ENCODE measurements at places on chromosomes 12 and 14.

DNA sequence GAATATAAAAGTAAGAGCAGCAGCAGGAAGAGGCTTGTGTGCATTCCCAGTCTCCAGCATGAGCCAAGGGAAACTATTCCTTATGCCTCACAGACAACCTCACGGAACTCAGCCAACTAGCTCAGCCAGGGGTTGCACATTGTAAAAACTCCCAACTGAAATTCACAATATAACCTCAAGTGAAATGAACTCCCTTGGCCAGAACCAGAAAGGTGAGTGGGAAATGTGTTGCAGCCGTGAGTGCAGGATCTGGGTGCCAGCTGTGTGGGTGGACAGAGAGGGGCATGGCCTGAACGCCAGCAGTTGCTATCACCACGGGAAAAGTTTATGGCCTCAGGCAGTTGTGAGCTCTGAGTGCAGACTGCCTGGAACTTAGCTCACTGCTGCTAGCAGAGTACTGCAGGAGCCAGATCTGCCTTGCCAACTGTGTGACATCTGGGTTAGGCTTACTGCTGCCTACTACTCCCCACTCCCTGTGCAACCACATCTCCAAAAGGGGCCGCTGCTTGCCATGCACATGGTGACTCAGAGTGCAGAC, 2.3 kb upstream of the CLEC1A start:
- peak; percentile 36 for DNase-seq

- DNase-seq = no peak
Observed at GRCh38 chr14:84792722-84793410, 737.1 kb upstream of the FLRT2 start.

- DNase-seq = no peak
Observed at GRCh38 chr12:6947615-6948014, 3.5 kb upstream of the PTPN6 start.

DNA sequence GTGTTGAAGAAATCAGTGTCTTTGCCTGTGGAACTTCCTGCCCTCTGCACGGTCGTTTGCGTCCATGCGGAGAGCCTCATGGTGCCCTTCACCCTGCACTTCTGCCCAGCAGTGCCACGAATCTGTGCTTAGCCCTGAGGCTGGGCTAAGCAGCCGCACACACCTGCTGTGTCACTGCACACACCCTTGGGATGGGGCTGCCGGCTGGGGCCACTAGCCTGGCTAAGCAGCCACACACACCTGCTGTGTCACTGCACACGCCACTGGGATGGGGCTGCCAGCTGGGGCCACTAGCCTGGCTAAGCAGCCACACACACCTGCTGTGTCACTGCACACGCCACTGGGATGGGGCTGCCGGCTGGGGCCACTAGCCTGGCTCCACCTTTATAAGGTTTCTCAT, 188.5 kb downstream of the KIF26A start:
- DNase-seq = no peak

GRCh38 chr12:41213648-41214047, 25.5 kb downstream of the PDZRN4 start:
- no peak for DNase-seq

- no peak for DNase-seq
Observed at GRCh38 chr12:6620137-6620884, 13.1 kb upstream of the CHD4 start.

- DNase-seq = peak; percentile 54
Observed at GRCh38 chr12:122021193-122021821, 377 bp upstream of the BCL7A start.

GRCh38 chr12:115403253-115403652, 719.3 kb upstream of the TBX3 start:
- no peak for DNase-seq

GRCh38 chr12:98719515-98720504, 74.7 kb downstream of the APAF1 start:
- no peak for DNase-seq

- DNase-seq = peak; percentile 53
Observed at GRCh38 chr12:88960213-88960878, 380.1 kb upstream of the KITLG start.

DNA sequence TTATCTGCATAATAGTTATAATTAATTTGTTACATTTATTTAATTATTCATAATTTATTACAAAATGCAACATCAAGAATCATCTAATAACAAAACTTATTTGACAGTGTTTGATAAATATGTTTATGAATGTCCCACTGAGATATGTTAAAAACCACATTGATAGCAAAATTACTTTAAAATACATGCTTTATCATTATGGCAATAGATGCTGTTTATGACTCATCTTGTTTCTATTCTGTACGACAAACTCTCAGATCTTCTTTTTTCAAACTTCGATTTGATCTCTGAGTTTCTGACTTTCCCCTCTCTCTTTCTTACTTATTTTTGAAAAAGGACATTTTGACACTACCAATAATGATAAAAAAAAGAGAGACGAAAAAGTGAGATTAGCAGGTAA, 56.8 kb upstream of the LRRK2 start:
- DNase-seq = no peak
